Mesothelial cell of epicardium (in vitro differentiated cells): ENCODE measurements at places on chromosomes 2 and 18.
A peak's percentile ranks its signal among the peaks of the same experiment; 100 is the strongest.

DNA sequence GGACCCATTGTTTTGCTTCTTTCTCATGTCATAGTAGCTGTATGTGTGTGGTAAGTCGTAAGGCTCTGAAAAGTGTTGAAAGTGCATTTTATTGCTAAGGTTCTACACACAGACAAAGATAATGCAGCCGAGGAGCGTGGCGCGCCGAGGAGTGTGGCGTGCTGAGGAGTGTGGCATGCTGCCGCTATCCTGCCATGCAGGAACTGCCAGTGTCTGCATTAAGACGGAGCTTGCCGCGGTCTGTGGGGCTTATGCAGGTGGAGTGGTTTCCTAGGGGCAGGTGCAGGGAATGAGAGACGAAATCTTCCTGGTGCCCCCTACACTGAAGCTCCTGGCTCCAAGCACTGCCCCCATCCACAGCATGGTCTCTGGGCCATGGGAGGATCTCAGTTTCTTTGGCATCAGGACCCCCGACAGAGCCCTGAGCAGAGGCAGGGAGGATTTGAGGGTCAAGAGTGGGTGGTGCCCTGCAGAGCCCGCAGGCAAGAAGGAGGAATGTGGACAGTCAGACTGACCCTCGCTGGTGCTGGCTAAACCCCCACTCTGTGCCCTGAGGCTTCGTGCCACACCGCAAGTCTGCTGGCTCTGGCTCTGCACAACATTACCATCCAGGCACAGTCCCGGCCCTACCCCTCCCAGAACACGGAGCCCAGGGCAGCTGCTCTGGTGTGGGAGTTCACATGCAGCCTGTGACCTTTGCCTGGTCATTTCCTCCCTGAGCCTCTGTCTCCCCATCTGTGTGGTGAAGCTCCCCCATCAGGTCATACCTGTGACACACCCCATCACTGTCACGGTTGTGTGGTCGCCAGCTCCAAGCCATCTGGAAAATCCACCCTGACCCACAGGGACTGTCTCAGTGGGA is 3.2 kb downstream of the SNED1 start:
- DNase-seq, result peak; percentile 17

DNA sequence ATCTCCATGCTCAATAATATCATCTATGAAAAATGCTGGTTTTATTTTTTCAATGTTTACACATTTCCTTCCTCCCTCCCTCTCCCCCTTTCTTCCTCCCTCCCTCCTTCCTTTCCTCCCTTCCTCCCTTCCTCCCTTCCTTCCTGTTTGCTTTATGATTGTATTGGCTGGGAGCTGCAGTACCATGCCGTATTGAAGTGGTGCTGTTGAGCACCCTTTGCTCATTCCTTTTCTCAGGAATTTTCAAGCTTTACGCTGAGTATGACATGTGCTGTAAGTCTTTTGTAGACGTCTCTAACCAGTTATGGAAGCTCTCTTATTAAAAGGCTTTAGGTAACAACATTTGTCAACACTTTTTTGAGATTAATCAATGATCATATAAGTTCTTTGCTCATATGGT is 100.4 kb downstream of the SNTG2 start:
- DNase-seq, result no peak

- DNase-seq, result no peak
Measured at GRCh38 chr18:67682516-67682915, 166.0 kb upstream of the DSEL start.

DNA sequence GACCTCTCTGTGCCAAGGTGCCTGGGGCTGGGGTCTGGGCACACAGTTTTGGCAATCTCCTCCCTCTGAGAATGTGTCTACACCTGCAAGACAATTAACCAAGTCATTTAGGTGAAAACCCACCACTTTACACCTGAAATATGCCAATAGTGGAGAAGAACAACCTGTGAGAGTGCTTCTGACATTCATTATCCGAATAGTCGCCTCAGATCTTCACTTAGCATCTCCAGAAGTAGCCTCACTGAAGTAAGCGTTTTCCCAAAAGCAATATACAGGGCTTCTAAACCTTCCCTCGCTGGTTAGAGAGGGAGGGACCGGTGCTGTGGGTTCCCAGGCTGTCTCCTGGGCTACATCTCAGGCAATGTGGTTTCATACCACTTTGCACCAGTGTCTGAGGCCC is 173.5 kb downstream of the DDX1 start:
- no peak for DNase-seq

DNA sequence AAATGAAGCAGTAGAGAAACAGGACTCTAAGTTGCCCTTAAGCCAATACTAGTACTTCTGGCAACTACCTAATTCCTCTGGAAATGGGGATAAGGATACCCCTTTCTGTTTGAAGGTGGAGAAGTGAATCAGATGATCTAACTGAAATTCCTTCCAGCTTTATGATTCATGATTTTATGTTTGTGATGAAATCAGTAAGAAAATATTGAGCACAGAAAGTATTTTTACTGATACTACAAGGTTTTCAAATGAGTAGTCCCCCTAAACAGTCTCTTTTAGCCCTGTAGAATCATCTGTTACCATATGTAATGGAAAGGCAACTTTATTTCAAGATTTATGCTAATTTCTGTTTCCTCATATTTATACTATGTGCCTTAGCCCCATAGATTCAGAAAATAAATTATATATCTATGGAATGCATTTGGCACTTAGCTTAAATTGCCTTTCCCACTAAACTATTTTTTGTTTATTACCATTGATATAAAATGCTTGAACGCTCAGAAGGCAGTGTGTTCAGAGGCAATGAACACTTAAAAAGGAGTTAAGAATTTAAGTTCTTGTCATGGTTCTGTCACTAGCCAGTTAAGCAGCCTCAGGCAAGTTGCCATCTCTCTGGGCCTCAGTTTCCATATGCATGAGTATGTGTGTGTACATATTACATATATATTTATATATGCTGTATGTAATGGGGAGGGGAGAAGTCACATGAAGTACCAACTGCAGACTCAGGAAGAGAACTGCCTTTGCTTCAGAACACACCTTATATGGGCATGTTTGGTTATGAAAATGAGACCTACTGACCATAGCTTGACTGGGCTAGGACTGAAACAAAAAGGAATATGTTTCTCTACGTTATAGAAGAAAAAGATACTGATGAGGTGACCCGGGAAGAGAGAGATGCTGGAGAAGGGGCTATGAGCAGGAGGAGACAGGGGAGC is 97.7 kb downstream of the CDC42EP3 start:
- no peak for DNase-seq

- DNase-seq, result no peak
Measured at GRCh38 chr18:76495435-76496193, 572 bp upstream of the ZNF516 start.

DNA sequence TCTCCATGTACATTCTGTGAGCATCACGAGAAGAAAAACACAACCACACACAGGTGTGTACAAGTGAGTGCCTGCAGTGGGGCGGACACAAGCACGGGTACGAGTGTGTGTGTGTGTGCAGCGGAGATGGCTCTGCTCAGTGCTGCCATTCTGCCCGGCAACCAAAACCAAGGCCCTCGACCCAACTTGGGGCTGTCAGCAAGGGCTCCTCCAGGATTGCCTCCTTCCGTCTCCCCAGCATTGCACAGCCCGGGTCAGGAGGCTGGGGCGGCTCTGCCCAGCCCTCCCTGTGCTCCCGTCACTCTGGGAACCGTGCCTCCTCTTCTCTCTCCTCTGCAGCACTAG is 66.5 kb downstream of the PXDN start:
- DNase-seq, result no peak
